ENCODE measurements at places on chromosomes 11 and 22.
A peak's percentile ranks its signal among the peaks of the same experiment; 100 is the strongest.

- peak; percentile 85 for DNase-seq
These were observed 25.2 kb downstream of the FAM76B start for GRCh38 chr11:95764267-95764898.

DNA sequence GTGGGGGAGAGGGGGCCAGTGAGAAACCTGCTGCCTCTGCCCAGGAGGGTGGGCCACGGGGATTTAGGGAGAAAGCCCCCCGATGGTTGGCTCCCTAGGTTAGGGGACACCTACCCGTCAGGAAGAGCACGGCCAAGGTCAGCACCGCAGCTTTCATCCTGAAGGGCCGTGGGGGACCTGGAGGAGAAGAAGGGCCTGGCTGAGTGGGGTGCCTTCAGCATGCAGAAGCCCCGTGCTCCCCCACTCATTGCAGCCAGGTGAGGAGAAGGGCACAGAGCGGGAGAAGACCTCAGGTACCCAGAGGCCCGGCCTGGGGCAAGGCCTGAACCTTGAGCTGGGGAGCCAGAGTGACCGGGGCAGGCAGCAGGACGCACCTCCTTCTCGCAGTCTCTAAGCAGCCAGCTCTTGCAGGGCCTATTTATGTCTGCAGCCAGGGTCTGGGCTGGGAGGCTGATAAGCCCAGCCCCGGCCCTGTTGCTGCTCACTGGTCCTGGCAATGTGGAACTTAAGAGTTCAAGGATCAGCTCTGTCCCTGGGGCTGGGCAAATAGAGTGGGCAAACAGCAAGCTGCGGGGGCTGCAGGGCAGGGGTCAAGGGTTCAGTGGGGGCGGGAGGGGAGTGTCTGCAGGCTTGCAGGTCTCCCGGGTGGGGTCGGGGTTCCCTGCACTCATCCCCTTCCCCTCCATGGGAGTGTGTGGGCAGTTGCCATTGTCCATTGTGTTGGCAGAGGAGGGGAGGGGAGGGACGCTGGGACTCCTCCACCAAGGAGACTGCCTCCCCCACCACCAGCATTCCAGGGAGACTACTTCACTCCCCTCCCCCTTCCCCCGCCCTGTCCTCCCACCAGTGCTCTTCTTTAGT, at the start of gene APOA1:
APOA1 (minus strand) TSS at position 392 of the 861 bp plus-strand sequence; CDS start at position 157, 235 bp downstream.
- DNase-seq: peak; percentile 53

GRCh38 chr11:64445651-64446050, 86.7 kb downstream of the RPS6KA4 start:
- no peak for DNase-seq

DNA sequence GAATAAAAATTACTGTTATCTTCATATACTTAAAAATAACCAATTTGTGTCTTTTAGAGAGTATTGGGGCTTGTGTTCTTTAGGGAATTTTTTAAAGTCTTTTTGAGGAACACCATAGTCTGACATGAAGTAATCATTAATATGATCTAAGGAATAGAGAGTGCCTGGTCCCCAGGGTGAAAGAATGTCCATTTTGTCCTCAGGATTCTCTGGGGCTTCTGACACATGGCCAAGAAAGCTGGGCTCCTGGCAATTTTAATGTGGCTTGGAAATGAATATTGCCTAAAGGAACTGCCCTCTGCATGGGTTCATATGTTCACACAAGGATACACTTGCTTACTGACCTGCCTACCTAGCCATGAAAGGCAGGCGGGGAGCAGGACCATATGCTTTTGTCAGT, 33.7 kb downstream of the NF2 start:
- DNase-seq: no peak

- no peak for DNase-seq
These were observed 80.0 kb upstream of the CRTAM start for GRCh38 chr11:122758339-122758738.

DNA sequence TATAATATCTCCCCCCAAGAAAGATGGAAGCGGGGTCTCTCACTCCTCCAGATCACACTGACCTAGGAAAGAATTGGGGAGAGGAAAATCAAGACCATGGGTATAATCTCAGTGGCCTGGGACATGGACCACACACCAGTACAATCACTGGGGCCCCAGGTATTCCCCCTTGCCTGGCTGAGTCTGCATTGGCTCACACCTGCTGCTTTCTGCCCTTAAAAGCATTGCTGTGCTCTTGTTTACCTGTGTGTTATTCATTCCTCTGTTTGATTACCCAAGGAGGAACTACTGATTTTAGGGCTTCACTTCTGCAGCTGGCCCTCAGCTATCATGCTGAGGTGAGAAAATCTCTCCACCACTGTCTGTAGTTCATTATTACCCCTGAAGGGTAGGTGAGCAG, 14.0 kb upstream of the PARVA start:
- DNase-seq: no peak

GRCh38 chr11:20099527-20099926, 60.7 kb downstream of the DBX1 start:
- no peak for DNase-seq

DNA sequence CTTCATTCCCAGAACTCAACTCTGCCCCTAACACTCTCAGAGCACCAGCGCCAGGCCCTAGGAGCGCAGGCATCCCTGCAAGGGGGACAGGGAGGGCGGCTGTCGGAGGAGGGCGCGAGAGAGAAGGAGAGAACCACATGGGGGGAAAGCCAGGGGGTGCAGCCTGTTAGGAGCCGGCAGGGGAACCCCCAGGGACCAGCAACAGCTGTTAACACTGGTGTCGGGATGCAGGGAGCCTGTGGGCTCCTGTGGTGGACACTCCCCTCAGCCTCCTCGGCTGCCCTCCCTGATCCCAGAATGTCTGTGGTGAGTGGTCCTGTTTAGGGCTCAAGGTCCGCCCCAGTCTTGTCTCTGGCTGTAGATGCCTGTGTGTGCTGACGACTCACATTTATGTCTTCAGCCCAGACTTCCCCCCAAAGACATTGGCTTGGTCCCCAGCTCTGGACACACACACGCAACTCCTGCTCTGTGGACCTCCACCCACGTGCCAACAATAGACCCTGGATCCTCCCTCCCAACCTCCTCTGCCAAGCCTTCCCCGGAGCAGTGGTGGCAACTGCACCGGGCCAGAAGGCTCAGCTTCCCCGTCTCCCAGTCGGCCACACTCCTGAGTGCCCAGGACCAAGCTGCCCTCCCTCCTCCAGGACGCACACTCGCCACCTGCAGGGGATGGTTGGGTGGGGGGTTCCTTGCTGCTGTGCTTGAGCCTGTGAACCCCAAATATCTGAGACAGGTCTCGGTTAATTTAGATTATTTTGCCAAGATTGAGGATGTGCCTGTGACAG, 817 bp upstream of the IFITM5 start:
- peak; percentile 44 for DNase-seq

GRCh38 chr22:48417225-48418070, 1410.2 kb downstream of the BRD1 start:
- DNase-seq: no peak

- no peak for DNase-seq
These were observed 3.8 kb downstream of the MPEG1 start for GRCh38 chr11:59208956-59209355.

GRCh38 chr11:114586797-114587196, 8.8 kb downstream of the NXPE4 start:
- no peak for DNase-seq

DNA sequence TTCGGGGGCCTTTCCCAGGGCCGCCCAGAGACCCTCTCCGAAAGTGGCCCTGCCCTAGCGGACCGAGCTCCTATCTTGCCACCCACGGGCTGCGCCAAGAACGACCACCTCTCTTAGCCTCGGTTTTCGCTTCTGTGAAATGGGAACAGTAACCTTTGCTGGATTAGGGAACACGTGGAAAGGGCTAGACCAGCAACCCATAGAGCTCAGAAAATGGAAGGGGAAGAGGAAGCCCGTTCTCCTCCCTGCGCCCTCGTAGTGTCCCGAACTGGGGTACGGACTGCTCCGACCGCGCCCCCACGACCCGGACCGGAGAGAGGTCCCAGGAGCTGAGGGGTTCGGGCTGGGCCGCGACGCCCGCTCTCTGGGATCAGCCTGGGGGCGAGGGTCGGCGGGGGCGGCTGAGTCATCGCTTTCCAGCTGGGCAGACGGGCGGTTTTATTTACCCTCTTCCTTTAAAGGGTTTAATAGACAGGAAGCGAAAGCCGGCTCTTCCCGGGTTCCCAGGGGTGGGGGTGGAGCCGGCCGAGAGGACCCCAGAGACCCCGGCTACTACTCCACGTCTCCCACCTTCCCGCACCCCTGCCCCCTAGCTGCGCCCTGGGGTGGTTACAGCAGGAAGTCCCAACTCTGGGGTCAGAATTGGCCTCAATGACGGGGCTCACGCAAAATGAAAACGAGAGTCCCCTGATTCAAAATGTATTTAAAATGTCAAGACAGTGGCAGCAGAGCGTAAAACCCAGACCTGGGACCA, 907 bp upstream of the PHLDA2 start:
- DNase-seq: peak; percentile 48

GRCh38 chr22:23383491-23384361, 196.4 kb downstream of the IGLL1 start:
- DNase-seq: peak; percentile 84

- peak; percentile 12 for DNase-seq
These were observed 56.9 kb downstream of the PANX1 start for GRCh38 chr11:94185416-94186084.
